ENCODE measurements at places on chromosomes 11 and 22.

DNA sequence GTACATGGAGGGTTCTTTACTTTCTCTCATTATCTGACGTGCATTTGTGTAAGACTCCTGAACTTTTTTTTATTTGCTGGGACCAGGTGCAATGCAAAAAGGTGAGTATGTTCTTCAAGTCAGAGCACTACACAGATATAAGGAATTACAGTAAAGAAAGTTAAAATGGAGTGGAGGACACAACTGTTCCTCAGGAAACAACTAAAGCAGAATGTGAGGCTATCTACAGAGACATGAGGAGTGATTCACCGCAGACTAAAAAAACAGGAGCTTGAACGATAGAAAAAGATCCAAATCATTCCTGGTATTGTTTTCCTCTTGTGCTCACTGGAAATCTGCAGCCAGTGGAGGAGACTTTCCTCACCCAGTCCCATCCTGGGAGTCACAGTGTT, 106.2 kb downstream of the ABTB2 start:
- no peak for DNase-seq

DNA sequence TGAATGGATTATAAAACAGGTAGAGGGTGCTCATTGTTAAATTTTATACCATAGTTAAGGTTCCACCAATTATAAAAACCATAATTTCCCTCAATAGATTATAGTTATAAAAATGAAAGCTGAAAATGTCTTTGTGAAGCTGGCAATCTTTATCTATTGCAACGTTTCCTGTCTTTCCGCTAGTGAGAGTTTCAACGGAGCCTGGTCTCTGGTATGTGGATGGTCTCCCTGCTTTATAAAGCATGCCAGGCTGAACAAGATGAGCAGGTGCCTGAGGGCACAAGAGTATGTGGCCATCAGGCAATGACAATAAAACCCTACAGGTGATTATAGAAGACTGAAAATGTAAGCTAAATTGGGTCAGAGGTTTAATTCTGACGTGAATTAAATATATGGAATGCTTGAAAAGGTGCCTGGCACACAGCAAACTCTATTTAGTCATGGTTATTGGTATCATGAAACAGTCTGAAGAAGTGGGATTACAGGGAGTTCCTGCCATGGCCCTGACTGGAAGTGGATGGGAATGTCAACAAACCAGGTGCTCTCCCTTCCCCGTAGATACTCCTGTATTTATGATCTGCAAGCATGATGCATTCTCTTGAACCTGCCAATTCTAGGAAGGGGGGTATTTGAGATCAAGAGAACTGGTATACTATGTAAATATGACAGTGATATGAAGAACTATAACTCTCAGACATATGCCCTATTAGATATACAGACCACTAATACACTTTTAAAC, 115.7 kb downstream of the ENTHD1 start:
- DNase-seq, result no peak

GRCh38 chr11:19673924-19674729, 38.5 kb upstream of the NAV2 start:
- DNase-seq, result no peak

DNA sequence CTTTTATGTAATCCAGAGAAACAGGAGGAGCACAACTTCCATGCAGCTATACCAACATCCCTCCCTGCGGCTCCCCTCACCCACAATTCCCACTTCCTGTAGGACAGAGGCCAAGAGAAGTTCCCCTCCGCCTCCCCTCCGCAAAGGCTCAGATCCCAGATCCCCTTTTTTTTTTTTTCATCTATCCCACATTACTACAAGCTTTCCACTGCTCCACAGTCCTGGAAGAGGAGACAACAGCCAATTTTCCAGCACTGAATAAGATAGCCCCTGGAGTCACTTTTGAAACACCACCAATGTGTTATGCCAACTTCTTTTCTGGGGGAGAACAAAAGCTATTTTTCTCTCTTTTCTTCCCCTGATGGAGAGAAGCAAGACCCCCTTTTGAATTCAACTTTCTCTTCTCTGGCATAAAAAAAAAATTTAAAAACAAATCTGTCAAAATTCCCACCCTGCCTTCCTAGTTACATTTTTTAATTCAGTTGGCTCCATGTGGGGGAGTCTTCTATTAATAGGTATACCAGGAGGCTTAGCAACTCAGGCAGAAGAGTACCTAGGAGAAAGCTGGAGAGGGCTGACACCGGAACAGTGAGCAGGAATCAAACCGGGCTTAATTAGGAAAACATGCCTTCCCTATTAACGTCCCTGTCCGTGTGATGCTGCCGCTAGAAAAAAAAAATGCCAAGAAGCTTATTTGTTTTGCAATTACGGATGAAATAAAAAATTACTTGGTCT, 543.4 kb downstream of the BUD13 start:
- no peak for DNase-seq

GRCh38 chr22:29758068-29758622, 8.7 kb downstream of the ZMAT5 start:
- DNase-seq, result no peak

DNA sequence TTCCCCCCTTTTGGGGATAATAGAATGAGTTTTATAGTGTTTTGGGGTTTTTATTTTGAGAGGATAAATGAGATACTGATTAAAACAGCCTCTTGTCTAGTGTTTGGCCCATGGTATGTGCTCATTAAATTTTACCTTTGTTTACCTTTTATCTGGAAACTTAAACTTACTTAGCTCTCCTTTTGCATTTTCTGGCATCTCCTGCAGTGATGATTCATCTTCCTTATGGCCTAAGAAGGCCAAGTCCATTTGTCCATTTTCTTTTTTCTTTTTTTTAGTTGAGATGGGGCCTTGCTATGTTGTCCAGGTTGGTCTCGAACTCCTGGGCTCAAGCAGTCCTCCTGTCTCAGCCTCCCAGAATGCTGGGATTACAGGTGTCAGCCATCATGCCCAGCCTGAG, 156.3 kb downstream of the COMMD9 start:
- no peak for DNase-seq

DNA sequence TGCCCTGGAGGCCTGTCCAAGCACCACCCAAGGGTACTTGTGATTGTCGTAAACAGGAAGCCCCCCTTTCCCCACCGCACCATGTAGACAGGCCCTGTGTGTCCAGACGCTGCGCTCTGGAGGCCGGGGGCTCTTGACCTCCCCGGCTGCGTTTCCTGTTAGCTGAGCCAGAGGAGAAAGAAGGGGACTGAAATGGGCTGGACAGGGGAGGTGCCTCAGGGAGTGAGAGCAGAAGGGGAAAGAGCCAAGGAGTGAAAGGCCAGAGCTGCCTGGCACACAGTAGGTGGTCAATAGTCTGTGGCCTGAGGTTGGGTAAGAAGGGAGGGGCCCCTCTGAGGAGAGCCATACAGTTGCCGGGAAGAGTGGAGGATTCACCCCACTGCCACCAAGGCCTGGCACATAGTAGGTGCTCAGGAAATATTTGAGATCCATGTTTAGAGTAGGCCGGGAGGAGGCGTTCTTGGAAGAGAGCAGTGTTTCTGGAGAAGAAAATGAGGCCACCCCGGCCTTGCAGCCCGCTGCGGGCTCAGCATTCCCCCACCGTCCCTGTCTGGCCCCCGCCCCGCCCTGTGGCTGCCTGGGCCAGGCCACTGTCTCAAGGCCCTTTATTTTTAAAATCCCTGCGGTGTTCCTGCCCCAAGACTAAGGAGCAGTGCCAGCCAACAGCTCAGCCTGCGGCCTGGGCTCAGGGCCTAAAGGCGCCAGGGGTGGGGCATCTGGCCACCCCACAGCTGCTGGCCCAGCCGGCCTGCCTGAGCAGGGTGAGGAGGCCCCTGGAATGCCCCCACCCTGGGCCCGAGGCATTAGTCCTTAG, 13.6 kb upstream of the CDC42EP1 start:
- DNase-seq, result no peak

DNA sequence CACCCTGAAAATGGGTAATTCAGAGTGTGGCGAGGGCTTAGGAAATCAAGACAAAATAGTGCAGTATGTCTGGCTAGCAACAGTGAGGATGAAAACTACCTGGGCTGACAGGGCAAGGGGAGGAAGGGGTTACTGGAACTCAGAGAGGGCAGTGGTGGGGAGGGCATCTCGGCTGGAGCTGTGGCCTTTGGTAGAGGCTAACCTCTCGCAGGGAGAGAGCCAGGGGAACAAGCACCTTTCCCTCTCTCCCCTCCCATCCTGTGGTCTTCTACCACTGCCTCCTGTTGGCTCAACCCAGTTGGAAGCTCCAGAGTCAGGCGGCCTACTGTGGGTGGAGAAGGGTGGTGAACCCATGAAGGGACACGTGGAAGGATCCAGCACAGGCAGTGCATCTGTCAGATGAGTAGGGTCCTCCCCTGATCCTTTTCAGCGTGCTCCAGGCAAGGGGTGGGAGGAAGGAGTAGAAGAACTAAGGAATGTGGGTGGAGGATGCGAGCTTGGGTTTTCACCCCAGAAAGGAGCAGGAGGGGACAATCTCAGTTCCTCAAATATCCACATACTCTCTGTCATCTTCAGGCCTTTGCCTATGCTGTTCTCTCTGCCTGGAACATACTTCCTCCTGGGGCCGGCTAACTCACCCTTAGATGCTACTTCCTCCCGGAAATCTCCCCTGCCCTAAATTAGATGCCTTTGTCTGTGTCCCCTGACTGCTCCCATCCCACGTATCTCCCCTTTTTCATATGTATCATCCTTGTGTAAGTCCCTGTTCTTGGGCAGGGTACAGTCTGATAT, 6.2 kb upstream of the KCNE3 start:
- DNase-seq, result no peak

DNA sequence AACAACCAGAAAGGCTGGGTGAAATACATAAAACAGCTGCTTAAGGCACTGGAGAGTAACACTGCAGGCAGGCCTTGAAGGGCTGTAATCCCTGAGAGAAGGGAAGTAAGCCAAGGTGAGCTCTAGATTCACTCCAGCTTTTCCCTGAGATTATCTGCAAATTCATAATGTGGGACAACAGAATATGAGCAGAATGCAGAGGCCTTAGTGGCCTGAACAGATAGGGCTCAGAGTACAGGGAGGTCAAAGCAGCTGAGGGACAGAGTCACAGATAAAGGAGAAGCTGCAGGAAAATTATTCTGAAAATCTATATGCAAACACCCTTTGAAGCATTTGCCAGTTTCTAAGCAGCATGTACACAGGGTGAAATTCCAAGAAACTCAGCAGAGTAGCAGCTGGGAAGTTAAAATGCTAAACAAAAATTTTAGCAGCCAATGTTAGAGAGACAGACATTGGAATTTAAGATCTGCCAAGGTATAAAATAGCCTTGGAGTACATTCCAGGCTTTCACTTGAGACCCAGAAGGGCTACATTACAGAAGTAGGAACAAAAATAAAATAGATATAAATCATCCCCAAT, 48.1 kb upstream of the CWF19L2 start:
- DNase-seq, result no peak

GRCh38 chr11:35548925-35549561, 23.6 kb upstream of the PAMR1 start:
- DNase-seq, result no peak

DNA sequence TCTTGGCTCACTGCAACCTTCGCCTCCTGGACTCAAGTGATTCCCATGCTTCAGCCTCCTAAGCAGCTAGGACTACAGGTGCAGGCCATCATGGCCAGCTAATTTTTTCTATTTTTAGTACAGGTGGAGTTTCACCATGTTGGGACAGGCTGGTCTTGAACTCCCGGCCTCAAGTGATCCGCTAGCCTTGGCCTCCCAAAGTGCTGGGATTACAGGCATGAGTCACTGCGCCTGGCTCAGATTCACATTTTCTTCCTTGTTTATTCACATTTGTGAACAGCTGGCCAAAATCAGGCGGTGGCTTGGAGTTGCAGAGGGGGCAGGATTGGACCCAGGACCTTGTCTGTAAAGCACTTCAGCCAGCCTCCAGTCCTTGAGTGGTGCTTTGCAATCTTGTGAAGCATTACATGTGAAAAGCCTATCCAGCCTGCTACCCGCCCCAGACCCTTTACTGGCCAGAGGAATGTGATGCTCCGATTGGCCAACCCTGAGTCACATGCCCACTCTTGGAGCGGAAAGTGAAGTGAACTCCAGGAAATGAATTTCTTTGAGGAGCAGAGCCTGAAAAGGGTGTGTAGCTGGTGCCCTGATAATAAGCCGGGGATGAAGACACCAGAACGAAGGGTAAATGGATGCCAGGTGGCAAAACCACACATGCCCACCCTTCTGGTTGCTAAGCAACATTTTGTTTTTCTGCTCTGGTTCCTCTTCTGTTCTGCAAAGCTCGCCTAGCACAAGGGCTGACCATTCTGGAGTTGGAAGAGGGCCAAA, 62.6 kb upstream of the PTPRJ start:
- no peak for DNase-seq

DNA sequence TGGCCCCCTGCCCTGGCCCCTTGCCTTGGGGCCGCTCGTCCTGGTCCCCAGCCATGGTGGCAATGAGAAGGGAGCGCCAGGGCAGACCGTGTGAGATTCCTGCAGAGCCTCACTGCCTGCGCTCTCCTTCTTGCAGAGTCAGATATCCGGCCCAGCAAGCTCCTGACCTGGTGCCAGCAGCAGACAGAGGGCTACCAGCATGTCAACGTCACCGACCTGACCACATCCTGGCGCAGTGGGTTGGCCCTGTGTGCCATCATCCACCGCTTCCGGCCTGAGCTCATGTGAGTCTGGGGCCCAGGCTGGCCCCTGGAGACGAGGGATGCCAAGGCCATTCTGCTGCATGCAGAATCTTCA, 114.1 kb downstream of the MICAL2 start:
- peak; percentile 78 for DNase-seq

GRCh38 chr11:70089631-70090030, 11.5 kb downstream of the ANO1 start:
- DNase-seq, result no peak

DNA sequence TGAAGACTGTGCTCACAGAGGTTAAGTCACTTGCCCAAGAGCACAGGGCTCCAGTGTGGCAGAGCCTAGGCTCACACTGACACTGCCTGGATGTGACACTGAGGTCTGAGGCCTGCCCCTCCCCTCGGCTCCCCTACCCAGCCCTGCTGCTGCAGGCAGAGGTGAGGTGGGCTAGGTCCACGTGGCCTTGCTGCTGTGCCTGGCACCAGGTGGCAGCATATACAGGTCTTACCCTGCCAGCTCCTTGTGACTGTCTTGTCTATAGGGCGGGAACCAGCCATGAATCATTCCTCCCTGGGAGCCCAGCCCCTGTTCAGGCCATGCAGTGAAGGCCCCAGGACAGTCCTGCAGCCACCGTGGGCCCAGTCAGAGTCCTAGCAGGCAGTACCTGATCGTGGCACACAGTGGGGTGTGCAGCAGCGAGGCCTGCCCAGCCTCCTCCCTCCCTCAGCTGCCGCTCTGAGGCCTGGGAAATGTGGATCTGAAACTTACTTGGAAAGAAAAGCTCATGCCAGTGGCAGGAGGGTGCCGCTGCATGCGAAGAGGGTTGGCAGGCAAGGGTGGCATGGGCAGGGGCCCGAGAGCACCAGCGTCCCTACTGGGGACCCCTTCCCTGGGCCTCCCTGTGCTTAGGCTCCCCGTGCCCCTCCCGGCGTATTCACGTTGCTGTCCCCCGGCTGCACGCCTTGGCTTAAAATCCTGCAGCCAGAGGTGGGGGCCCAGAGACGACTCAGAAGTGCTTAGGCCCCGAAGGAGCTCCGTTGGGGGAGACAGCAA, 1.2 kb upstream of the CERK start:
- DNase-seq, result peak; percentile 62

DNA sequence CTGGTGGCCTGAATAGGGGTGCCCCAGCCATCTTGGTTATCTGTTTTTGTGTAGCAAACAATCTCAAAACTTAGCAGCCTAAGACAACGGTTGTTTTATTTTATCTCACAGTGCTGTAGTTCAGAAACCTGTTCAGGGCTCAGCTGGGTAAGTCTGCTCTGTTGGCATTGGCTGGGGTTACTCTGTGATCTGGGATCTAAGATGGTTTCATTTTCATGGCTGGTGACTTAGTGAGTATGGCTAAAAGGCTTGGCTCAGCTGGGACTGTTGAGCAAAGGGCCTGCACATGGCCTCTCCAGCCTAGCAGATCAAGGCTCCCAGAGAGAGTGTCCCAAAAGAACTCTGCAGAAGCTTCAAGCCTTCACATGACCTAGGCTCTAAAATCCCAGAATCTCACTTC, 60.8 kb upstream of the POU2AF1 start:
- no peak for DNase-seq

Data from activated gamma-delta T cell (primary cell).